ENCODE measurements at places on chromosomes 7 and 10.

DNA sequence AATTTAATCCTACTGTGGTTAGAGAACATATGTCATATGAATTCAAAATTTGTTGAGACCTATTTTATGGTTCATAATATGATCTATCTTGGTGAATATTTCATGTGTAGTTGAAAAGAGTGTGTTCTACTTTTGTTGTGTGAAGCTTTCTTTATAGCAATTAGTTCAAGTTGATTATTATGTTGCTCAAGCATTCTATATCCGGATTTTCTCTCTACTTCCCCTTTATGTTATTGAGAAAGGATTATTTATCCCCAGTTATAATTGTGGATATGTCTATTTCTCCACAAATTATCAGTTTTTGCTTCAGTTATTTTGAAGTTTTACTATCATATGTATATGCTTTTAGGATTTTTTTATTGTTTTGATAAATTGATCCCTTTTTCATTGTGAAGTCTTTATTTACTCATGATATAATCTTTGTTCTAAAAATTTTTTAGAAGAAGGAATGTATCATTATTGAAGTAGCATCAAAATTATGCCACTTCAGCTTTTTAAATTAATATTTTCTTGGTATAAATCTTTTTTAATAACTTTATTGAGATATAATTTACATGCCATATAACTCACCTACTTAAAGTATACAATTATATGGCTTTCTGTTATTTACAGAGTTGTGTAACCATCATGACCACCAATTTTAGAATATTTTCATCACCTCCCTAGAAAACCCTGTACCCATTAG, 12.0 kb upstream of the MEST start:
- DNase-seq = no peak

GRCh38 chr7:129091484-129092002, 36.6 kb upstream of the TNPO3 start:
- DNase-seq = peak; percentile 71

- no peak for DNase-seq
Measured at GRCh38 chr7:121451367-121452094, 55.4 kb upstream of the FAM3C start.

GRCh38 chr10:77649333-77650331, 12.0 kb upstream of the KCNMA1 start:
- no peak for DNase-seq

DNA sequence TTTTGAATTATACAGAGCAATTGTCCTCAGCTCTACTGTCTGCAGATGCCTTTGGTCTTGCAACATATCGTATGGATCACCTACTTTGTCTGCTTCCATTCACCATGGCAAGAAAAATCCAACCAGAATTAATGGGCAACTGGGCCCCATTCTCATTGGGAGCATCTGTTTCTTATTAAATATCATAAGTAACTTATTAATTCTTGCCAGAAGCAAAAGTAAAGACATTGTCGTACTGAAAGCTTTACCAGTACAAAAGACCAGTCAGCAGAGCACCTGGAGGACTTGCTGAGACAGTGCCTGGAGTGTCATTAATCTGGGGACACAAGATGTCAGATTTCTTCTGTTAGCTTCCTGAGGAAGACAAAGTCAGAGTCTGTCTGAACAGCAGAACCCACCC, 404.5 kb downstream of the INHBA start:
- DNase-seq = no peak

- DNase-seq = no peak
Measured at GRCh38 chr10:114539623-114540022, 118.5 kb downstream of the ABLIM1 start.

- DNase-seq = no peak
Measured at GRCh38 chr7:27759491-27759890, 19.5 kb downstream of the TAX1BP1 start.

DNA sequence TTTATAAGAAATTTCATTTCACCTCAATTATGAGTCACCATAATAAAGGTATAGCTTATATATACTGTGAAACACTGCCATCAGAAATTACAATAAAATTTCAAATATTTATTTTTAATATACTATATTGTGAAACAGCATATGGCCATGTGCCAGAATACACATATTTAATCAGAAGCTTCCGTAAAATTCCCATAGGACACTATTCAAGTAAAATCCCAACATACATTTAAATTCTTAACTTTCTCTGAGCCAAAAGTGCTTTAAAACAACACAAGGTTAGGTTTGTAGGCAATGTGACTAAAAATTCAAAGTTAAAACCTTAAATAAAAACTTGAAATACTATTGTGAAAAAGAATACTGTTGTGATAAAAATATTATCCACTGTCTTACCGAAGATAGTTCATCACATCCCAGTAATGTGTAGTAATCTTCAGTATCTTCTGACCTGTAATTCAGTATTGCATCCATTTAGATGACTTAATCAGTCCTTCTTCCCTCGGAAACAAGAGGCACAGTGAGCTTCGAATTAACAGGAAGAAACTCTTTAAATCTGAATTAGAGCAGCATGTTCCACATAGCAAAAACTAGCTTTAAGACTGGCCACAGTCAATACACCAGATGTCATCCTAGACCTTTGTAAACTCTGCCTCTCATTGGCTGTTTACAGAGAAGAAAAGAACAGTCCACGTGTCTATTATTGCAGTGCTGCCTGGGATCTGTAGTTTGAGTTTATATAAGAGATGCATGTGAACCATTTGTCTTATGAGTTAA, at the start of gene DNAJC12:
Gene DNAJC12, minus strand, starts transcription at position 648 of the 774 bp plus-strand sequence. Its CDS starts 177 bp downstream, at position 471.
- DNase-seq = no peak
